Hematopoietic multipotent progenitor cell (in vitro differentiated cells): ENCODE measurements at places on chromosomes 2 and 18. TPM values are rescaled to one million over a fixed set of nuclear protein-coding genes. Genes with fewer than 3 reads are reported as not detected.

GRCh38 chr2:108325756-108326155, 37.1 kb downstream of the SULT1C2 start:
- DNase-seq = no peak

GRCh38 chr2:211161236-211161635, 604.8 kb downstream of the CPS1 start:
- DNase-seq = no peak

Gene LHCGR
- total RNA-seq = not detected

Gene KIAA2012
- not detected for total RNA-seq

Gene FBLN7
- under 0.01 TPM for total RNA-seq
